ENCODE measurements at places on chromosomes 2 and 18.

DNA sequence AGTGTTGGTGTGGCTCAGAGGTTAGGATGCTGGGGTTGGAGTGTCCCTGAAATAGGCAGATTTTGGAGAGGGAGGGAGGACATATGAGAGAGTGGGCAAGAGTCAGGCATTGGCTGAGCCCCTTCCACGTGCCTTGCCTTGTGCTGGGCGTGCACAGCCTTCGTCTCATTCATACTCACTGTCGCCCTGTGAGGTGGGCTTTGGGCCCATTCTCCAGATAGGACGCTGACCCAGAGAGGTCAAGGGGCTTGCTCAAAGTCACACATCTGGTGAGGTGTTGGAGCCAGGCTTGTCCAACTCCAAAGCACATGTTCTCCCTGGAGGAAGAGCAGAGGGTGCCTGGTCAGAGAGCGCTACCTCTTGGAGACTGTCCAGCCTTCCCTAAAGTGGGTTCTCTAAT, 166.8 kb downstream of the DYSF start:
- DNase-seq = no peak

- DNase-seq = no peak
Measured at GRCh38 chr2:101788995-101789970, 91.8 kb downstream of the MAP4K4 start.

- no peak for DNase-seq
Measured at GRCh38 chr2:145386973-145387372, 867.1 kb upstream of the ZEB2 start.

GRCh38 chr18:2356906-2357305, 214.4 kb downstream of the METTL4 start:
- DNase-seq = no peak

Measured in CD4-positive, alpha-beta T cell treated with Interleukin-6 for 4 hours (primary cell).